Gastrocnemius medialis (tissue), 4 donors: ENCODE measurements at places on chromosomes 6 and 20.

DNA sequence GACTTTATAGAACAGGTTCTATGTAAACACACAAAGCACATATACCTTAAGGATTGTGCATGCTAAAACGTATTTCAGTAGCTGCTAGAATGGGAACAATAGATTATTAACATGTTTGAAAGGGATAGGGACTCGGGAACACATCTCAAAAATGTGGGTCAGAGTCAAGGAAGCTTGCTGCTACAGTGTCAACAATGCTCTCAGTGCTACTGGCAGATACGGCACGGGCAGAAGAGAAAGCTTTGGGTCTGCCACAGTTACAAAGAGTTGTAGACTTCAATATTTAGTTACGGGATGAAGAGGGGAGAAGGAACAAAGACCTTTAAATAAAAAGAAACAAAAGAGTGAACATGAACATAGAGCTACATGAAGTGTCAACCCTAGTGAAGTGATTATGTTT lies 170.5 kb downstream of the BACH2 start:
- no peaks in the 10 kb centered on the region for H3K36me3 ChIP-seq
- no peaks in the 10 kb centered on the region for H3K27me3 ChIP-seq

DNA sequence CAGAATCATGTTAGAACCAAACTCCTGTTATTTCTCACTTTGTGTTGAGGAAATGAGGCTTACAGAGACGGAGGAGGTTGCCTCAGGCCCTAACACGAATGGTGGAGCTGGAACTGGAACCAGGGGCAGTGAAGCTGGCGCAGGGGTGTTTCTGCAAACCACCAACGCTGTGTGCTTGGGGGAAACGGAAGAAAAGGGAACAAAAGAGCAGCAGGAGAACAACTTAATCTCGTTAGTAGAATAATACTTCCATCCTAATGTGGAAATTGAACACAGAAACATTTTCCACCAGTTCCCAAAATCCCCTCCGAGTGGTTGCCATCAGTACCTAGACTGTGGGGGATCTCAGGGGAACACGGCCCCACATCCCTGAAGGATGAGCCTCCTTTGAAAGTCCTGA lies 103.4 kb upstream of the FRMD1 start:
- H3K4me3 ChIP-seq = no peak overlapping the region
- no peak for DNase-seq
- H3K27me3 ChIP-seq = no peaks in the 10 kb centered on the region

GRCh38 chr6:55531496-55531895 lies 47.5 kb downstream of the HMGCLL1 start:
- no peaks in the 10 kb centered on the region for H3K36me3 ChIP-seq
- H3K4me3 ChIP-seq = no peak overlapping the region
- no peaks in the 10 kb centered on the region for H3K27me3 ChIP-seq
- no peak for DNase-seq

DNA sequence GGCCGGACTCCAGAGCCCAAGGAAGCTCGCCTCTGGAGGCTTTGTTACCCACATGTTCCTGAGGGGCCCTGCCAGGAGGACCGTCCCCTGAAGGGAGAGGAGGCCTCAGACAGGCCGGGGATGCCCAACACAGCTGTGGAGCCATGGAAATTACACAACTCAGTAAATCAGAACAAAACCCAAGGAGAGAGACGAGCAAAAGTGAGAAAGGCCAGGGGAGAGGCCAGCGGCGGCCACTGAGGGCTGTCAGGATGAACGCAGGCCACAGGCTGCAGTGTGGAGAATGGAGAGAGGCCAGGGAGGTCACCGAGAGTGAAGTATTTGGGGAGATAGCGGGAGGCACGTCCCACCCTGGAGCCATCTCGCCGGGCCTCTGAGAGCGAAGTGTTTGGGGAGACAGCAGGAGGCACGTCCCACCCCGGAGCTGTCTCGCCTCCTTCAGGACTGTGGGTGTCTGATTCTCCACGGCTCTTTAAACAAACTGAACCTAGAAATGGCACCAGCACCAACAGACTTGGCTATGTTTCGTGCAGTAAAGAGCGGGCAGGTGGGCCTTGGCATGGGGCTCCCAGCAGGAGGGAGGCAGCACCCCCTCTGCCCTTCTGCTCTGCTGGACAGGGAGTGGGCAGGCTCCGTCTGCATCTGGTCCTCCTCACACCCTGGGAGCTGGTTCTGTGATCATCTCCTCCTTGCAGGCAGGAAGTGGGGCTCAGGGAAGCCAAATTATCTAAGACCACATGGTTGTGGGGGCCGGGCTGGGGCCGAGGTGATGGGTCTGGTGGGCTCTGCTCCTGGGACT lies 91.0 kb downstream of the YTHDF1 start:
- H3K4me3 ChIP-seq = no peak overlapping the region
- no peak overlapping the region for H3K27ac ChIP-seq
- no peaks in the 10 kb centered on the region for H3K4me1 ChIP-seq
- DNase-seq = no peak
- H3K27me3 ChIP-seq = peaks cover 40% of the 10 kb centered on the region

- no peak for DNase-seq
- H3K4me1 ChIP-seq = no peaks in the 10 kb centered on the region
- no peak overlapping the region for H3K4me3 ChIP-seq
- H3K27ac ChIP-seq = no peak overlapping the region
- H3K36me3 ChIP-seq = no peaks in the 10 kb centered on the region
These were observed 837.1 kb downstream of the EPHA7 start for GRCh38 chr6:92582211-92582610.
